ENCODE measurements at places on chromosomes 5 and 9.

- no peak for DNase-seq
Measured at GRCh38 chr9:91580136-91580535, 156.5 kb upstream of the NFIL3 start.

- DNase-seq: no peak
Measured at GRCh38 chr9:82706786-82707185, 356.2 kb downstream of the RASEF start.

- DNase-seq: no peak
Measured at GRCh38 chr9:133334161-133334560, 1.8 kb downstream of the SURF6 start.

DNA sequence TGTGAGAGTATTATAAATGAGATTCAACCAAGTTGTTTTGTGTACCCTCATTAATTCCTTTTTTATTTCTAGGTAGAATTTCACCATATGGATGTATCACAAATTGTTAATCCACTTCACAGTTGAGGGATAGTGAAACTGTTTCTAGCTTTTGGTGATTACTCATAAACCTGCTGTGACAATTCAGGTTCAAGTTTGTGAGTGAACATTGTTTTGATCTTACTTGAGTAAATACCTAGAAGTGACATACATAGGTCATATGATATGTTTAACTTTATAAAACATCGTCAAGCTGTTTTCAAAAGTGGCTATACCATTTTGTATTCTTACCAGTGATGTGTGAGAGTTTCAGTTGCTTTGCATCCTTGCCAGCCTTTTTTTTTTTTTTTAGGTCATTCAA is 112.9 kb downstream of the CAMK4 start:
- DNase-seq: no peak

DNA sequence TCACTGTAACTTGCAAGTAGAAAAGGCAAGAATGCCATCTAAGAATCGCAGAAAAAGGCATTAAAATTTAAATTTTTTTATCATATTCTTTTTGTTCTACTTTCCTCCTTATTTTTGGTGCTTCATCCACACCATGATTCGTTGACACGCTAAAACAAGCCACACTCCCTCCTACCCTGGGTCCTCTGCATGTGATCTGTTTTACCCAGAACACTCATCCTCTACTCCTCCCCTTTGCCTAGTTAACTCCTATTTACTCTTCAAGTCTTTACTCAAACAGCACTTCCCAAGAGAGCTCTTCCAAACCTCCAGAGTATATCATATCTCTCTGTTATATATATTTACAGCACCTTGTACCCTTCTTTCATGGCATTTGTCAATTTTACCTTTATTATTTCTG is 61.4 kb upstream of the SRP19 start:
- DNase-seq: no peak

GRCh38 chr9:131697097-131697496 is 42.8 kb downstream of the RAPGEF1 start:
- no peak for DNase-seq

DNA sequence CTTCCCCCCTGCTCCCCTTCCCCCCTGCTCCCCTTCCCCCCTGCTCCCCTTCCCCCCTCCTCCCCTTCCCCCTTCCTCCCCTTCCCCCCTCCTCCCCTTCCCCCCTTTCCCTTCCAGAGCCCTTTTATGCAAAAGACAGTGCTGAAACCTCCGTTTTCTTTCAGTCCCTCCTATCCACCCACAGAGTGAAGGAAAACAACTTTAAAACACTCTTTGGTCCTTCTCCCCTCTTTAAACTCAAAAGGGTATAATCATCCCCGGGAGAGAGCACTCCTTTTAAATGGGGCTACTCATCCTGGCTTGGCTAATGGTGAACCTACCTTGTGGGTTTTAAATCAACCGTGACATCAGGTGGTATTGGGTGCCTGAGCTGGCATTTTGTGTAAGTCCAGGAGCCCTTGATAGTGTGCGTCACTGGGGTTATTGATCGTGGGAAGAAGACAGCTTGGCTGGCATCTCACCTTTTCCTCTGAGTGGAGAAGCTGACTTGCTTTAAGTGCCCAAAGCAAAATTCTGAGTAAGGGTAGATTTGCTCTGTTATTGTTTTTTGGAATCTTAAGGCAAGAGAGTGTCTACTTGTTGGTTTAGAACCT is 2.7 kb downstream of the LARP1 start:
- peak; percentile 56 for DNase-seq

GRCh38 chr9:706606-707459 is 134.7 kb upstream of the DMRT1 start:
- peak; percentile 15 for DNase-seq

GRCh38 chr9:84818791-84819190 is 149.3 kb downstream of the NTRK2 start:
- no peak for DNase-seq

DNA sequence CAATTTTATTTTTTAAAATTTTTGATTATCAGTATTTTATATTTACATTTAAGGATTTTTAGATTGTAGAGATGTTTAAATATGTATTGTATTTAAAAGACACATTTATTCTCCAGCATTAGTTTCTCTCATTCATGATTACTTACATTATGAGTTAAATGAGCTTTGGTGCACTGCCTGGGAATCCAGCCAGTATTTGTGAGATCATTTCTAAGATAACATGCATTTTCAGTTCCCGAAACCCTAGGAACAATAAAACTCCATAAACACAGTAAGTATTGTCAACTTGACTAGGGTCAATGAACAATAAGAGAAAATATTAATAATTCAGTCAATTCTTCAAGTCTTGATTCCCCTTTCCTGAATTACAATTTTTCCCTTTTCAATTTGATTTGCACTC is 403.3 kb downstream of the PLK2 start:
- no peak for DNase-seq

- no peak for DNase-seq
Measured at GRCh38 chr5:9233712-9234111, 312.2 kb downstream of the SEMA5A start.

- DNase-seq: no peak
Measured at GRCh38 chr9:98311541-98311940, 56.1 kb upstream of the TBC1D2 start.

DNA sequence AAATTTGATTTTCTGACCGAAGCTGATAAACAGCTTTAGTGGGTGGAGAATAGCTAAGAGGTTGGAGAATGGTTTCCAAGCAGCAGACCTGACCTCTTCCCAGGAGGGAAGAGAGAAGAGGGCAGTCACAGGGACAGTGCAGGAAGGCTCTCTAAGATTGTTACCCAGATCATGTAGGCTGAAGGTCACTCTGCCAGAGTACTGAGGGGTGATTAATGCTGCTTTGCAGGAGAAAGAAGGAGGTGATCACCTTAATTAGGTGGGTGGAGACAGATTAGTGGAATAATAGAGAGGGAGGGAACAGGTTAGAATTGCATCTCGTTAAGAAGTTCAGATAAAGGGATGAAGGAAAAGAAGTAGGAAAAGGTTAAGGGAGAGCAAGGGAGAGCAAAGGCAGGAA is 440.5 kb downstream of the BRINP1 start:
- no peak for DNase-seq

GRCh38 chr5:90709323-90710155 is 150.9 kb downstream of the ADGRV1 start:
- DNase-seq: peak; percentile 15

GRCh38 chr5:139374909-139375308 is 8.2 kb downstream of the SLC23A1 start:
- DNase-seq: no peak

- DNase-seq: no peak
Measured at GRCh38 chr9:84173961-84174360, 166.6 kb downstream of the SLC28A3 start.

DNA sequence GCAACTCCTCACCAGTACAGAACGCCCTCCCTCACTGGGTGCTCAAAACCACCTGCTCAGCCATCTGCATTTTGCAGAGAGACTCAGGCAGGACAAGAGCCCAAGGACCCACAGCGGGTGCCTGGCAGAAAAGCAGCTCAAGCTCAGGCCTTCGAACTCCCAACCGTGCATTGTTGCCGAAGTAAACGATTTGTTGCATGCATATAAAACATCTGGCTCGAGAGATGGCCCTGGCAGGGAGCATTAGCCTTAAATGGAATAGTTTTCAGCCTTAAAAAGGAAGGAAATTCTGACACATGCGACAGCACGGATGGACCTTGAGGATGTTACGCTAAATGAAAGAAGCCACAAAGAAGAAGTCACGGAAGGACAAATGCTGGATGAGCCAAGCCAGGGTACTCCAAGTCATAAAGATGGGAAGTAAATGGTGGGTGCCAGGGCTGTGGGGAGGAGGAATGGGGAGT is 160.4 kb upstream of the PHYKPL start:
- no peak for DNase-seq

GRCh38 chr9:91809581-91810285 is 140.3 kb downstream of the ROR2 start:
- DNase-seq: no peak

DNA sequence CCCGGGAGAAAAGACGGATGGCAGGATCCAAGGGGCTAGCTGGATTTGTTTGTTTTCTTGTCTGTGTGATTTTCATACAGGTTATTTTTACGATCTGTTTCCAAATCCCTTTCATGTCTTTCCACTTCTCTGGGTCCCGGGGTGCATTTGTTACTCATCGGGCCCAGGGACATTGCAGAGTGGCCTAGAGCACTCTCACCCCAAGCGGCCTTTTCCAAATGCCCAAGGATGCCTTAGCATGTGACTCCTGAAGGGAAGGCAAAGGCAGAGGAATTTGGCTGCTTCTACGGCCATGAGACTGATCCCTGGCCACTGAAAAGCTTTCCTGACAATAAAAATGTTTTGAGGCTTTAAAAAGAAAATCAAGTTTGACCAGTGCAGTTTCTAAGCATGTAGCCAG is 94.2 kb downstream of the SYK start:
- no peak for DNase-seq

- no peak for DNase-seq
Measured at GRCh38 chr9:70573308-70573707, 158.9 kb upstream of the KLF9 start.

- no peak for DNase-seq
Measured at GRCh38 chr5:36457511-36458270, 148.7 kb upstream of the SLC1A3 start.

- no peak for DNase-seq
Measured at GRCh38 chr9:126375386-126375785, 48.8 kb downstream of the MVB12B start.

- DNase-seq: no peak
Measured at GRCh38 chr5:96671441-96671840, 9.3 kb downstream of the CAST start.

GRCh38 chr9:99128133-99128406 is 23.2 kb downstream of the TGFBR1 start:
- no peak for DNase-seq

DNA sequence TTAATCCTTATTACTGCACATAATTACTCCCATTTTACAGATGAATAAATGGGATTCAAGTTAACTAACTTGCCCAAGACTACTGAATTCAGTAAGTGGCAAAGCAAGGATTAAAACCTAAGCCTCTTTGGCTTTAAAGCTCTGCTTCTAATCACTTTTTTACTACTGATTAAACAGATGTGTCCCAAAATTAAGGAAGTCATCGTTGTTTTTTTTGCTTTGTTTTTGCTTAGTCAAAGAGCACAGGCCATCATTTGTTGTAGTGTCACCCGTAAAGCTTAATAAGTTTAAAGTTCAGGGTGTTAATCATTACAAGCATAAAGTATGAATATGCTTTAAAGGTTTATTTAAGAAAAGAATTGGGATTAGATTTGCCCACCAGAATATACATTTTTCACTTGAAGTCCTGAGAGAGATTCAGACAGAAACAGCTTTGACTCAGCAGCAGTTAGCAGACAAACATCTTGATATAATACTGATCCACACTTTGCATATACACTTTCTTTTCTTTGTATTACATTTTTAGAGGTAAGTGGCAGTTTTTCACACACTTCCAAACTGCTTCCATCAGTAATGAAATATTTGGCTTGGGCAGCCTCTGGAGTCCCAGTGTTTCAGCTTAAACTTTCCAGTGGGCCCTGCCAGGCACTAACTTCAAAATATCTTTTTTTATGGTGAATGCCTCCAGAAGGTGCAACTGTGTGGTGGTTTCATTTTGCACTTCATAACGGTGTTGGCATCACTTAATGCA is 52.7 kb downstream of the PIK3R1 start:
- DNase-seq: no peak

DNA sequence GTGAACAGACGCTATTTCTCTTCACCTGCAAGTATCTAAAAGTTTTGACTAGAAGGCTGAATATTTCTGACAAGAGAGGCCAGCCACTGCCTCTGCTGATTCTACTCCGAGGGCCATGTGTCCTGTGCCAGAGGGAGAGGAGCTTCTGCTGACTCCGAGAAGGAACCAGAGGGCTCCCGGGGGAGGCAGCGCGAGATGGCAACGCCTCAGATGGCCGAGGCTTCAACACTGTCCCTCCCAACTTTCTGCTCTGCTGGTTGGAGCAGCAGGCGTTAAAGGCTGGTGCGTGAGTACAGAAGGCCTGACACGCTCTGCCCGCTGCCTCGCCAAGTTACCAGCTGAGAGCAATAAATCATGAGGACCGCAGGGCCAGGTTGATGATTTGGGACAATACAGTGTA is 178.8 kb downstream of the GAPVD1 start:
- DNase-seq: no peak

- no peak for DNase-seq
Measured at GRCh38 chr9:114314881-114315722, 7.8 kb upstream of the ORM1 start.

All from erythroblast (primary cell).